H9 (cell line): ENCODE measurements at places on chromosomes 7 and 10.

DNA sequence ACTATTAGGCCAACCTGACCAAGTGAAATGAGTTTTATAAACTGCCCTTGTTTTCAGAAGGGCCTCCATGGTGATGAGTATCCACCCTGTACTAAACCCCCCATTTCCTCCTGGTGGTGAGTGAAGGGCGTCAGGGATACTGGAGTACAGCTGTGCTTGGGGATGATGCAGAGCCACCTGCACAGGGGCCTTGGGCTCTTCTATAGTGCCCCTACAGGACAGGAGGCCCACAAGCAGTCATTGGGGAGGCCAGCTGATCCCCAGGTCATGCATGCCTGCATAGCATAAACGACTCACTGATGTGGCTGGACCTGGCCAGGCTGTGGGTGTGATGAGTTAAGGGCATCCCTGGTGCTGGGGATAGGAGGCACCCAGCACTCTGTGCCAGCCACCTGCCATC, 114.1 kb upstream of the CELF2 start:
- no peak for DNase-seq

- DNase-seq: no peak
These were observed 237.2 kb downstream of the BUB3 start for GRCh38 chr10:123391275-123392028.

DNA sequence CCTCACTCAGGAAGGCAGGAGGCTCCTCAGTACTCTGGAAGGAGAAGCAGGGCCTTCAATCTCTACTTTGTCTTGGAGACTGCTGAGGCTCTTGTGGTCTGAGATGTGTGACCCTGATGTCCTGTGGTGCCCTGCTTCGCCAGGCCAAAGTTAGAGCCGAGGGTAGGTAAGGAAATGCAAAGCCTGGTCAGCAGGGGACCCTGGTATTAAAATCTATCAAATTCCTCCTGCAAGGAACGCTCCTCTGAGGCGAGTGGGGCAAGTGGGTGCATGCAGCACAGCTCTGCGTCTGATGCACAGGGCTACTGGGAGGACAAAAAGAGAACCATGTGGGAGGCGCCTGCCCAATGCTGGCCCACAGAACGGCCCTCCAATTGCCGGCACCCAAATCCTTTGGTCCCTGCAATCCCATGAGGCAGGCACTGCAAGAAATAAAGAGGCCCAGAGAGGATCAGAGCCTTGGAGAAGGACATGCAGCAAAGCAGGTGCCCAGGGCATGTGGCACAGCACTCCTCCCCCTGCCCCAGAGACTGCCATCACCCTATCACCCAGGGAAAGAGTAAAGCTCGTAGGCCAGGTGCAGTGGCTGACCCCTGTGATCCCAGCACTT, 23.1 kb upstream of the ZMIZ1 start:
- no peak for DNase-seq

- no peak for DNase-seq
These were observed 10.1 kb downstream of the OTUD1 start for GRCh38 chr10:23448802-23449570.

GRCh38 chr7:74225400-74225799, 15.6 kb downstream of the LAT2 start:
- DNase-seq: no peak

GRCh38 chr10:131021969-131022368, 289.6 kb downstream of the TCERG1L start:
- DNase-seq: no peak

GRCh38 chr10:13882119-13882711, 295.4 kb downstream of the PRPF18 start:
- peak; percentile 89 for DNase-seq

GRCh38 chr7:46058086-46058823, 137.2 kb upstream of the IGFBP3 start:
- no peak for DNase-seq

DNA sequence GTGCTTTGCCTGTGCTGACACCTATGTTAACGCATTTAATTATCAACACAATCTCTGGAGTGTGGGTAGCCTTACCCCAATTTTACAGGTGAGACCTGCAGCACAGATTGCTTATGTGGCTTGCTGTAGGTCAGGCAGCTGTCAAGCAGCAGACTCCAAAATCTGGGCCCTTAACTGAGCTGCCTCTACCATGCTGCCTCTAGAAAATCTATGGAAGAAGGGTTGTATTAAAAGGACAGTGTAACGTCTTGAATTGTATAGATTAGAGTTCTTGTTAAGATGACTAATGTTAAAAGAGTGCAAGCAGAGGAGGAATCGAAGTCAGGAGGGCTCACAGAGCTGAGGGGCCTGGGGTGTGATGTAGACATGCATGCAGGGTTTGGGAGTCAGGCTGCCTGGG, 1.2 kb upstream of the PON3 start:
- DNase-seq: no peak

DNA sequence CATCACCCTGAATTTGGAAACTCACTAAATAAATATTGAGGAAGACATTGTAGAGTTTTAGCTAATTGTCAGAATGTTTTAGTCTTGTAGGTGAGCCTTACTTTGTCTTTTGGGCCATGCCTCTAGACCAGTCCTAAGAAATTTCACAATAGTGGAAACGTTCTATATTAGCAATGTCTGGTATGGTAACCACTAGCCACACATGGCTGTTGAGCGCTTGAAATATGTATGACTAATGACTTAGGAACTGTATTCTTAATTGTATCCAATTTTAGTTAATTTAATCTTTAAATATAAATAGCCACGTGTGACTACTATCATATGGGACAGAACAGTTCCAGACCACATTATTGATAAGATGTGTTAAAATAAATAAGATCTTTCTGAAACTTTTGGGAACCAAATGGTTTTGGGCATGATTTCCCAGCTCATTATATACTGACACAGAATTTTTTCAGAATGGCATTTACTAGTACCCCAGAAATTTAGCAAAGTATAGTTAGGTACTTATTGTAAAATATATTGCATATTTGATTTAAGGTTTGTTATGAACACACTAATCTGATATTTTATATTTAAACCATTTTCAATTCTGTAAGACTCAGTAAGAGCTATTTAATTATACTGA, 95.0 kb downstream of the VPS50 start:
- no peak for DNase-seq

DNA sequence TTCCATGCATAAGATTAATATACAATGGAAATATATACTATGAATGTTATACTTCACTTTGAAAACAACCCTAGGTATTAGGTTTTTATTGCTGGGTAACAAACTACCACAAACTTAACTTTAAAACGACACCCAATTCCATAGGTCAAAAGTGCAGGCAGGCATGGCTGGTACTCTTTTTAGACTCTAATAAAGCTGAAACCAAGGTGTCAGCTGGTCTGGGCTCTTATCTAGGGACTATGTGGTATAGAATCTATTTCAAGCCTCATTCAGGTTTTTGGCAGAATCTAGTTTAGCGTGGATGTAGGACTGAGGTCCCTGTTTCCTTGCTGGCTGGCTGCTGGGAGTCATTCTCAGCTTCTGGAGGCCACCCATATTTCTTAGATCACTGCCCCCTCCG, 65.0 kb upstream of the TMEM168 start:
- DNase-seq: no peak

GRCh38 chr7:152369518-152369917, 66.3 kb downstream of the KMT2C start:
- DNase-seq: no peak

DNA sequence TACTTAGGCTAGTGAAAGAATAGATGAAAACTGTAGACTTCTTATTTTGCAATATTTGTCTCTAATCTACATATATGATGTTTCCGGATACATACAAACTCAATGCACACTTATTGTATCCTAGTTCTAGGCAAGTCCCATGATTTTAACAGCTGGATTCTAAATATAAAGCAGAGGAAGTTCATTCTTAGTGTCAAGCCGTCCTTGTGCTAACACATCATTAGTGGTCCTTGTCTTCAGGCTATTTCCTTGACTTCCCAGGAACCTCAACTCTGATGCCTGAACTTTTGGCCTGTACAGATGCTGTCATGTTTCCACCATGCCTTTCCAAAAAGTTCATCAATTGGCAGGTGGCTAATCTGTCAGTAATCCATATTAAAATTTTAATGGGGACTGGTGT, 301.9 kb upstream of the DGKB start:
- no peak for DNase-seq

GRCh38 chr10:17873946-17874345, 64.8 kb downstream of the MRC1 start:
- DNase-seq: no peak

- no peak for DNase-seq
These were observed 10.1 kb downstream of the CALHM2 start for GRCh38 chr10:103442031-103442461.

DNA sequence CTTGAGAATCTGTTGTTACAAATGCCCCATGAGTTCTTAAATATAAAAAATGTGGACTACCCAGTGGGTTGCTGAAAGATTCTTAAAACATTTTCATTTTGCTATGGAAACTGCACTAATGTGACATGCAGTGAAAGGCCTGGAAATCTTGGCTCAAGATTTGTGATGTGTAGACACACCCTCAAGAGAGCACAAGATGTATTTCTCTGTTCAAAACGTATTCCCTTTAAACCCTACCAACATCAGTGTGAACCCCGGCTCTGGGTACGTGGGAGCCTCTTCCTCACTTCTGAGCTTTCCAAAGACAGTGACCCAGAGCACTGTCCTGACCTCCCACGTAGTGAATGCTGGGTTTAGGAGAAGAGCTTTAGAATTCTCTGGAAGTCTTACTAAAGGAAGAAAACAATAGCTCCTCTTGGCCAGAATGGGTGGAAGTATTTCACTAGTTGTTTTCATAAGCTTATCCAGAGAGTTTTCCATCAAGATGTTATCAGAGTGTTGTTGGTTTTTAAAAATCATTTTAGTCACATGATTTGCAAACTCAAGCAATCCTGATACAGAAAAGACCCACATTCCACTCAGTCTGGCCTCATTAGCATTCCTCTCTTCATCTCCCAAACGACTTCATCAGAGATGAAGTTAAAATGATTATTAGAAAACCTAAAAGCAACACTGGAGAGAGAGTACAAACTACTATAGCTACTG, 81.5 kb upstream of the AFAP1L2 start:
- DNase-seq: no peak

DNA sequence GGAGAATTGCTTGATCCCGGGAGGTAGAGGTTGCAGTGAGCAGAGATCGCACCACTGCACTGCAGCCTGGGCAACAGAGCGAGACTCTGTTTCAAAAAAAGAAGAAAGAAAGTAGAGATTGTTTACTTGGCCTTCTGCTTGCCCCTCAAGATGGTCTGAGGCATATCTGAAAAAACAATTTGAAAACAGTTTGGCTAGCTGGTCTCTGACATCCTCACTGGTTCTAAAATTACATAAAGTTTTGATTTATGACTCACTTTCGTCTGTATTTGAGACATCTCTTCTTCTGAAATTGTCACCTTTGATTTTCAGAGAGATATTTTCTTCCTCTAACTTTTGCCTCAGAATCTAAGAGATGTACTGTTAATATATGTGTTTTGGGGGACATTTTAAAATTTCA, 49.6 kb upstream of the HELLS start:
- no peak for DNase-seq

GRCh38 chr7:17153536-17153935, 144.9 kb upstream of the AHR start:
- no peak for DNase-seq

- no peak for DNase-seq
These were observed 142.7 kb downstream of the SDK1 start for GRCh38 chr7:3443716-3444115.

DNA sequence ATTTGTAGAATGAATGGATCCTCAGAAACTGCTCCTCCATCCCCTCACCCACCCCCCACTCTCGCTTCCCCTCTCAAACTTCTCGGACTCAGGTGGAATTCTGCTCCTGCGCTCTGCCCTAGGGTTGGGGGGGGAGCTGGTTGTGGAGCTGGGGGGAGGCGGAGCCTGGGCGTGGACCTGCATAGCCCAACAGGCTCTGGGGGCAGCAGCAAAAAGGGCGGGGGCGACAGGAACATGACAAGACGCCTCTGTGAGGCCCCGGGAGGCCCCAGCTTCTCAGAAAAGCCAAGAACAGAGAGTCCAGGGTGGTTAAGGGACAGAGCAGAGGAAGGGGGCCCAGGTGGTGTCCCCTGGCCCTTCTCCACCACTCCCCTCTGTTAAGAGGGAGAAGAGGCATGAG, 3.5 kb downstream of the TSC22D4 start:
- DNase-seq: no peak

DNA sequence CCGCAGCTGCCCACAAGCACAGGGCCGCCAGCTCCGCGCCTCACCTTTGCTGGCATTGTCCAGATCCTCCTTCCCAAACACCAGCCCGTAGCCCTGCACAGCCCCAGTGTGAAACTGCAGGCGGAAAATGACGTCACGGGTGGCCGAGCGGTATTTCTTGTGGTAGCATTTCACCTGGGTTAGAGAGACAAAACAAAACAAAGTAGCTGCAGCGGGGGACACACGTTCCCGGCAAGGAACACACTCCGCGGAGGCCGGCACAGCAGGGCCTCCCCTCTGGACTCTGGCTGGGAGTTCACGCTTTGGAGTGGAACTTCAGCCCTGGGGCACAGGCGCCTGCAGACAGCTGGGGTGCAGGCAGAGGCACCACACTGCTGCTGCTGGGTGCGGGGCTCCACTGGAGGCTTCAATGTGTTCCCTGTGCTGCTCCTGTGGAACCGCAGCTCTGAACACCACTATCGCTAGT, 181.1 kb downstream of the TNS3 start:
- no peak for DNase-seq

DNA sequence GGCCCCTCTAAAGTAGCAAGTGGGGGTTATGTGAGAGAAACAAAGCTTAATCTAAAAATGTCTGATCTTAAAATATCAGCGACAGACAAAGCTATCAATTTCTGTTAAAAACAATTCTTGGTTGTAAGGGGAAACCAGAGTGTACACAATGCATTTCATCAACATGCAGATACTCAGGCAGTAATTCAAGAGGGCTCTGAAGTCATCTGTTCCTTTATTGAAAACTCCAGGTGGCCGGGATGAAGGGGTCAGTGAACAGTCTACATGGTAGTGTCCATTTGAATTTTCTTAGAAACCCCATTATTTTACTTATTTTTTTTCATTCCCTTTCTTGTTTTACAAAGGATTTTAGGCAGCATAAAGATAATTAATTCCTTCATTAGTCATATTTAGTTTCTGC, 36.7 kb upstream of the BTBD16 start:
- no peak for DNase-seq

GRCh38 chr7:43636093-43636492, 53.2 kb downstream of the STK17A start:
- no peak for DNase-seq
